ENCODE measurements at places on chromosomes 11 and 22. TPM values are rescaled to one million over a fixed set of nuclear protein-coding genes. Genes with fewer than 3 reads are reported as not detected.

DNA sequence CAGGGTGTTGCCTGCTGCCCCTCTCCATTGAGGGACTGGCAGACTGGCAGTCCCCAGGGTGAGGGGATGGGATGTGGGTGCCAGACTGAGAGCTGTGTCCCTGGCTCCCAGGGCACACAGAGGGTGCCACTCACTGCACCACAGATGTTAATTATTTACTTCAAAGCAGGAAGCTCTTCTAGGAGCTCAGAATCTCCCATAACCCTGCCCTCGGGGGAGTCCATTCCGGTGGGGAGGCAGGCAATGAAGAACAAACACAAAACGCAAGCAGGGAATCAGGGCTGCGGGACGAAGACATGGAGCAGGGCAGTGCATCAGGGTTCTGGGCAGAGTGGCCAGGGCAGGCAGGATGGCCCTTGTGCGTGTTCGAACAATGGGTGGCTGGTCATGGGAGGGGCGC is 24.4 kb upstream of the FLRT1 start:
- no peak for DNase-seq

DNA sequence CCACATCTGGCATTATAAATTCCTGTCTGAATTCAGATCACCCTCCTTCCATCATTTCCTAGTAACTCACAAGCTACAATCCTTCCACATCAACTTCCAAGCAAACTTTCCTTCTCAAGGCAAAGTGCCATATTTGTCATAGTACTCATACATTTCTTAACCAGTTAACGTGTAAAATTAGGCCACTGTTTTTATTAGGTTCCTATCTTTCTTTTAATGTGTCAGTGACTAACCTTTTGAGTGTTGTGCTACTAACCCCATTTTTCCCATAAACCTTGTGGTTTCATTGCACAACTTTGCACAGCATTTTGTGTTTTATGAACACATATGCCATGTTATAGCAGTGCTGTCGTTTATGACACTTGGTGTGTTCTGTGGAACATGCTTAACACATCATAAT is 90.1 kb downstream of the KIF18A start:
- DNase-seq, result no peak

FGF19 gene
- not detected for total RNA-seq

RNH1 gene
- 134 TPM for total RNA-seq

GRCh38 chr11:111665777-111666176 is 63.5 kb downstream of the SIK2 start:
- peak; percentile 60 for DNase-seq

DNA sequence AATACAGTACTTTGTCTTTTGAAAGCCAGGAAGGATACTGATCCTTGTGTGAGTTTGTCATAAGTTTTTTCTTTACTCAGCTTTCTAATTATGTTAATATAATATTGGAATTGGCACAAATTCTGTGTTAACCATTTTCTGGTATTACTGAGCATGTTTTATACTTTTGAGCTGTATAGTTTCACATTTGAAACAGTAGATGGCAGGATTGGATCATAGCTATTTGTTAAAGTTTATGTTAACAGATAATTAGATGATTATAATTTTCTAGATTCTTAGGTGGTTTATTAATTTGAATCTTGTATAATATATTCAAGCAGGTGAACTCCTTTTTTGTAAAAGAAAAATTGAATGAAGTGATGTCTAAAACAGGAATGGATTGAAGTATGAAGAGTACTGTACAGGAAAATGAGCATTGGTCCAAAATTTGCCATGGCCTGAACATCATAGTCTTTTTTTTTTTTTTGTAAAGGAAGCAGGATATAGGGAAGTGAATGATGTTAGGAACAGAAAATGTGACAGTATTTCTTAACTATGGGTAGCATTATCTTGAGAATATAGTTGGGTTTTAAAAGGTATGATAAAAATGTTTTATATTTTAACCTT is 102.0 kb downstream of the CYP2R1 start:
- DNase-seq, result no peak

DNA sequence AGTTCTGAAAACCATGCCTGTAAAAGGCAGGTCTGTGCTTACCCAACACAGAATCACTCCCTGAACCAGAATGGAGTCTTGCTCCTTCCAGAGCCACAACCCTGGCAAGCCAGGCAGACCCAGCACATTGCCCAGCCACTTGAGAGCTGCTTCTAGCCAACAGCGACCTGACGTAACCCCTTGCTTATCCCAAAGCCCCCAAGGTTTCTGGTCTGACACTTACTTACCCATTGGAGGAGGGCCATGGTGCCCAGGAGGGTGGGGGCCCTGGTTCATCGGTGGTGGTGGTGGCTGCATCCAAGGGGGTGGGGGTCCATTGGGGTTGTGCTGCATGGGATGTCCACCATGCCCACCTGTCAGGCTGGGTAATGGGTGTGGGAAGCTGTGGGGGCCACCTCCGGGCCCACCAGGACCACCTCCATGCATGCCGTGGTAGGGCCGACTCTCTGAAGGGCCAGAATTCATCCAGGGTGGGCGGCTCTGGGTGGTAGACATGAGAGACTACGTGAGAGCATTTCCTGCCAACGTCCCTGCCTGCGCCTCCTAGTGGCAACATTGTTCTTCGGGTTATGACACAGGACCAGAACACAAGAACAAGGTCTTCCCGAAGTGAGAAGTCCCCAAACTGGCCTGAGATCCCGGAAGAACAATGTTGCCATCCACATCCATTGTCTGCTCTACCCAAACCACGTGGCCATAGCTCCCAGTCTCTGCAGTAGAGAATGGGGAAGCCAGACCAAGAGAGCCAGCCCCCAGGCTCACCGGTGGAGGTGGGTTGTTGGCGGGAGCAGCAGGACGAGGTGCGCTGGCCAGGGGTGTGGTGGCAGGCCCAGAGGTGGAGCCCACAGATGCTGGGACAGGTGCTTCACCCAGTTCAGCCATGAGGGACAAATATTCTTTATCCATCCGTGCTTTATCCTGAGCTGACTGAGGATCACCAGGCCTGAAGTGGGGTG is 7.8 kb upstream of the PYGM start:
- peak; percentile 95 for DNase-seq

- peak; percentile 89 for DNase-seq
Measured at GRCh38 chr11:61080526-61080925, 21.8 kb upstream of the CD5 start.

SCUBE2 gene
- not detected for total RNA-seq

CCDC88B gene
- total RNA-seq, result 119 TPM

TRIM48 gene
- total RNA-seq, result not detected

DNA sequence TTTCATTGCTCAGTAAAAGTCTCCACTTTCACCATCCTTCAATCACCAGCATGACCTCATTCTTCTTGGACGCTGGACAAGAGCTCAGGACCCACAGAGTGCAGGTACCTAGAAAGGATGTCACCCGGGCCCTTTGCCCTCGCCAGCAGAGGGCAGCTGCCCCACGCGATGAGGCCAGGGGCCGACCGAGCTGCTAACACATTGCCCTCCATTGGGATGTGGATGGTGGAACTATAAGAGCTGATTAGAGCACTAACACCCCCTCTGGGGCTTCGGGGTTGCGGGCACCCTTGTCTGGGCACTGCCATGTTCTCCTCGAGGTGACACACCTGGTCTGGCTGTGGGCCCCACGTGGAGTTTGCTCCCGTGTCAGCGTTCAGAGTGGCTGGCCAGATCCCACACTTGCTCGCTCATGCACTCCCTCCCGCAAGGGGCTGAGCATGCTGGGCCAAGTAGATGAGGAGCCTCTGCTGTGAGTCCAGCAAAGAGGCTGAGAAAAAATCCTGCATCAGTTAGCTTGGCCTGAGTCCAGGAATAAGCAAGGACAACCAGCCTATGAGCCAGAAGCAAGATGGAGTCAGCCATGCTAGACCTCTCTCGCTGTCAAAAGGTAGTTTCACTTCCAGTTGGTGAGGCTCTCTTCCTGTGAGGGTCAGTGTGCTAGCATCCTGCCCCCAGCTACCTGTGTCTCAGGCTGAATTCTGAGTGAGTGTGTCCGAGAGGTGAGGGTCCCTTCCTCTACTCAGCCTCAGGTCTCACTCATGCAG is 9.8 kb downstream of the KRTAP5-6 start:
- DNase-seq, result peak; percentile 72

DNA sequence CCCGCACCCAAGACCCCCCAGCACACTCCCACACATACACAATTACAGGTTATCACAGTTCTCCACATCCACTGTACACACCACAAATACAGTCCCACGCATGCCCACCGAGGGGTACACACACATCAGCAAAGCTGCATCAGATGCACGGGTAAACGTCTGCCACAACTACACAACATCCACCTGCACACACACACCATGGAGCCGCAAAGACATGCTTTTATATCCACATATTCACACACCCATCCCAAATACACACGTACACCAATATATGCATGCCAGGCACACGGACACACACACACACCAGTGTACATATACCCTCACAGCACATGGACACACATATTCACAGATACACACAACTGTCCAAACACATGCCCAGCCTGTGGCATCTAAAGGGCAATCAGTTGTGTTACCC is 5.4 kb upstream of the KCNJ4 start:
- DNase-seq, result no peak

OTUB1 gene
- total RNA-seq, result 115 TPM

DNA sequence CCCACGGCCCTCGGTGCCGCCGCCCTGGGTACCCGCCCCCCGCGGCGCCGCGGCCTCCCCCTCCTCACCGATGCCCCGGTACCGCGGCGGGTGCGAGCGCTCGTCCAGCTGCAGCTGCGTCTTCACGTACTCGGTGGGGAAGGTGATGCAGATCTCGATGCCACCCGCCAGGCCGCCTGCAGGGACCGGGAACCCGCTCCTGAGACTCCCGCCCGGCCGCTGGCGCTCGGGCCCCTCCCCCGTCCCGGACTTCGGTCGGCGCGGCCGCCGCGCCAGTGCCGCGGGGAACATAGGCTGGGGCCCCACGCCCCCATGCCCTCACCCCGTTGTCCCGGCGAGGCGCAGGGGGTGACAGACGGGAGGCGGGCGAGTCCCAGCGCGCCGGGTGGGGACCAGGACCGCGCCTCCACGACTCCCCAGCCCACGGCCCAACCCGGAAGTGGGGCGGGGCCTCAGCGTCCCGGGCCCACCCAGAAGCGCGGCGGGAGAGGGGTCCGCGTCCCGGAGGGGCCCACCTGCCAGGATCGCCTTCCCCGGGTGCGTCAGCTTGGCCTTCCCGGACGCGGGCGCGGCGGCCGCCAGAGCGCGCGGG is 375 bp downstream of the SLC25A1 start:
- DNase-seq, result peak; percentile 91

- DNase-seq, result no peak
Measured at GRCh38 chr11:120540744-120541465, 29.4 kb downstream of the GRIK4 start.

RBFOX2 gene
- 3.9 TPM for total RNA-seq

- no peak for DNase-seq
Measured at GRCh38 chr22:23657727-23658126, 25.6 kb upstream of the DRICH1 start.
